ENCODE measurements at places on chromosomes 11 and 22.
A peak's percentile ranks its signal among the peaks of the same experiment; 100 is the strongest.

DNA sequence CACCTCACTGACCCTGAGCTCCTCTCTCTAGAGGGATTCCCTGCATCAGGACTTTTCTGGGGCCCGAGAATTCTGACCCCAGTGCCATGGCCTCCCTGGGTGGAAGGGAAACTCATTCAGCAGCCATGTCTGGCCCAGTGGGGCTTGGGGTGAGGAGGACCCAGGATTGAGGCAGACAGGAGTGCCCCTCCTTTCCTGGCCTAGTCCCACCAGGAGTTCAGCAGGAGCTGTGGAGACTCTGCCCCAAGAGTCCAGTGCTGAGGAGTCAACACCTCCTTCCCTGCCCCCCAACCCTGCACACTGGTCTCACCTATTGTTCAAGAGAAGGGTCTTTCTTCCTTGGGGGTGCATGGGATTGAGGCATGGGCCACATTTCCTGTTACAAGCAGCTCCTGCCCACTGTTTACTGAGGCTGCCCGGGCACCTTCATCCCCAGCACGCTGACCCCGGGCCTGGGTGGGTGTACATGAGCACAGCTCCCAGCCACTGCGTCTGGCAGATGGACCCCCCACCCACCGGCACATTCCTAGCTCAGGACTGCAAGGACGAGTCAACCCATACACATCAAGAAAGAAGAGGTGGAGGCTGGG is 33.9 kb downstream of the ALX4 start:
- no peak for DNase-seq

DNA sequence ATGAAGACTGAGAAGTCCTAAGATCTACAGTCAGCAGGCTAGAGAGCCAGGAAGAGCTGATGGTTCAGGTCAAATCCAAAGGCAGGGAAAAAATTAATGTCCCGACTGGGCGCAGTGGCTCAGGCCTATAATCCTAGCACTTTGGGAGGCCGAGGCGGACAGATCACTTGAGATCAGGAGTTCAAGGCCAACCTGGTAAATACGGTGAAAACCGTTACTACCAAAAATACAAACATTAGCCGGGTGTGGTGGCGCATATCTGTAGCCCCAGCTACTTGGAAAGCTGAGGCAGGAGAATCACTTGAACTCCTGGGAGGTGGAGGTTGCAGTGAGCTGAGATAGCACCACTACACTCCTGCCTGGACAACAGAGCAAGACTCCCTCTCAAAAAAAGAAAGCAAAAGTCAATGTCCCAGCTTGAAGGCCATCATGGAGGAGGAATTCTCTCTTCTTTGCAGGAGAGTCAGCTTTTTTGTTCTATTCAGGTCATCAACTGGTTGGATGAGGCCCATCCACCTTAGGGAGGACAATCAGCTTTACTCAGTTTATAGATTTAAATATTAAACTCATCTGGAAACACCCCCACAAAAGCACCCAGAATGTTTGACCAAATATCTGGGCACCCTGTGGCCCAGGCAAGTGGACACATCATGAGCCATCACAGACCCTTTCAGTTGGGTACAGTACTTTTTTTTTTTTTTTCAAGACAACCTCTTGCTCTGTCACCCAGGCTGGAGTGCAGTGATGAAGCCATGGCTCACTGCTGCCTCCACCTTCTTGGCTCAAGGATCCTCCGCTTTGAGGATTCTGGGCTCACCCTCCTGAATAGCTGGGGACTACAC is 4.3 kb upstream of the ZC3H7B start:
- no peak for DNase-seq

DNA sequence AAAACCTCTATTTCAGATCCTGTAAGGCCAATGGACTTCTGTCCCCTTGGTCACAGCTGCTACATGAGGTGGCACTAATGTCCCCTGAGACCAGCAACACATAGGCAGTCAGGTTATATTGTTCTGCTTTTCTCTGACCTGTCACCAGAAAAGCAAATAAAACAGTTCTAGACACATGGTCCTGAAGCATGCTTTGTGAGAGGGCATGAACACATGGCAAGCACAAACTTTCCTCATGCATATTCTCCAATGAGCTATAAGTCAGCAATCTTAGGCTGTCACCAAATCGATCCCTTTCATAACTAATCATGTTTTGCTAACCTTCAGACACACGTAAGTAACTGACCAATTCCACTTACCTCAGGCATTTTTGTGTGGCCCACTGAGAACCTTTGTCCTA is 225.4 kb upstream of the ZC3H12C start:
- no peak for DNase-seq

DNA sequence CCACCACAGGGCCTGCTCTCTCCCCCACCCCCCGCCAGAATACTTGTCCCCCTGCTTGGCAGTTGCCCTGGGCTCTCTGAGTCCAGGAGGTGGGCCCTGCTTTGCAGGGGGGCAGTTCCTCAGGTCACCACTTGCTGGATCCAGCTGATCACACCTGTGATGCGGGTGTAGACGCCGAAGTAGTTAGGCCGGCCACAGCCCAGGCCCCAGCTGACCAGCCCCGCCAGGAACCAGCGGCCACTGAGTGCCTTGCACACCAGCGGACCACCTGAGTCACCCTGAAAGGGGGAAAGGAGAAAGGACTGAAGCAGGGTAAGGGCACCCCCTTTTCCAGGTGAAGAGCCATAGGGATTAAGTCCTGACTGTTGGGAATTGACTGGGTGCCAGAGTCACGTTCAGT is 14.4 kb downstream of the KCTD17 start:
- DNase-seq: no peak

DNA sequence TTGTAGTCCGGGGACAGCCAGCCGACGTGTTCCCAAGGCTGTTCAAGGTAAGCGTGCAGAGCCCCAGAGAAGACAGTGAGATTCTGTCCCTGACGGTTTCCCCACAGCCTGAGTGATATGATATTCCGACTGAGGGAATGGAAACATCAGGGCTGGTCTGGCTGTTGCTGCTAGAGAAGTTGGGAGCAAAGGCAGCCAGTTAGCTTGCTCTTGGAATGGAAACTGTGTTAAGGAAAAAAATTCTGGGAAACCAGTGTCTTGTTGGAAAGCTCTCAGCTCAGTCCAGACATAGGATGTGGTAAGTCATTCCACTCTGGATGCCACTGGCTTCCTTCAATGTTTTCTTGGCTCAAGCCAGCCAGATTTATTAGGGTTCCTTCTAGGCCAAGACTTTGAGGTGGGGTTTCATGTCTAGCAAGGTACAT is 8.8 kb downstream of the CRY2 start:
- peak; percentile 72 for DNase-seq

DNA sequence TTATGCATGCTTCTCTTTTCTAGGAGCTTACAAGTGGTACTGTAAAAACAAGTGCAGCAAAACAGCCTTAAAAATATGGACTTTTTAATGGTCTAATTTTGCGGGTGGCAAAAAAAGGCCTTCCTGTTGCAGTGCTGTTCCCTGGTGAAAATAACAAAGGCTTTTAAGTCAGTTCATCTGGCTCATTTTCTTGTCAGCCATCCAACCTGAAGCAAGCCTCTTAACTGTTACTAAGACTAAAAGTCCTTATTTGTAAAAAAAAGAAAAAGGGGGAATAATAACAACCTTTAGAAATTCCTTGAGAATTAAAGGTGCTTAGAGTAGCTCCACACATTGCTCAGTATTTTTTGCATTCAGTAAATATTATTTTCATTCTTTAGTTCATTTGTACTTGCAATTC is 200.5 kb upstream of the CHORDC1 start:
- DNase-seq: no peak

All from mesenchymal stem cell (in vitro differentiated cells and primary cell).